Stimulated activated naive CD4-positive, alpha-beta T cell treated with Interleukin-2 at 50 U/mL for 16 hours (primary cell): ENCODE measurements at places on chromosomes 1 and 21.

GRCh38 chr1:12146343-12147112, 20.3 kb upstream of the TNFRSF1B start:
- no peak for DNase-seq

DNA sequence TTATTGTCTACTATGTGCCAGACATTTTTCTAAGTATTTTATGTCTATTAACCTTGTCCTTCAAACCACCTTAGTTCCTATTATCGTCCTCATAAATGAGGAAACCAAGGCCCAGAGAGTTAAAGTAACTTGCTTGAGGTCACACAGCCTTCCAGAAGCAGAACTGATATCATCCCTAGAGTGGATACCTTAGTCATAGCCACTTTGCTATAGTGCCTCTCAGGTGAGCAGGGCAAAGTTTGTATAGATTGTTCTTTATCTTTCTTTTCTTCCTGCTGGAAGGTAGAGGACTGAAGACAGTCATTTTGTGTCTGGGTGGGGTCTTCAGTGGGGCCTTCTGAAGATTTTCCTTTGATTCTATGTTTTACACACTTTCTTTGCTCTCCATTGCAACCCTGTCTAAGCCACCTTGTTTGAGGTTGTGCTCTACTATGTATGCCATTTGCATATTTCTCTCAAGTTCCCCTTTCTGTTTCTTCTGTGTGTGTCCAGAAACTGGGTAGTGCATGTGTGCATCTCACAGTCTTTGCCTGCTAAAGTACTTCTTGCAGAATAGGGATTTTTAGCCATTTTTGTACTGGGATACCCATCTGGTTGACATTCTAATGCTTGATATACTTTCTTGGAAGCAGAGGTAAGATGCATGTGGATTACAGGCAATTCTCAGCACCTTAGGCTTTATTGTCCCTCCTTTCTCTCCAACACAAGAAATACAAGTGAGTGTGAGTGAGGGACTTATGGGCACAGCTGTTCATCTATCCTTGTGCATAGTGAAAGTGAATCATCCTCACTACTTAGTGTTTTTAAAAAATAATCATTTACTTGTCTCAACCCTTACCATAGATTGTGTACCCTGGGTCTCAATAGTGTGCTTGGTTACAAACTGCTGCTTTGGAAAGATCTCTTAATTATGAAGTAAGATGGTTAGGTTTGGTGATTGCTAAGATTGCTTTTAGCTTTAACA, 207.6 kb upstream of the HMCN1 start:
- DNase-seq: no peak

GRCh38 chr1:35564884-35565741, 7.5 kb downstream of the NCDN start:
- DNase-seq: no peak

DNA sequence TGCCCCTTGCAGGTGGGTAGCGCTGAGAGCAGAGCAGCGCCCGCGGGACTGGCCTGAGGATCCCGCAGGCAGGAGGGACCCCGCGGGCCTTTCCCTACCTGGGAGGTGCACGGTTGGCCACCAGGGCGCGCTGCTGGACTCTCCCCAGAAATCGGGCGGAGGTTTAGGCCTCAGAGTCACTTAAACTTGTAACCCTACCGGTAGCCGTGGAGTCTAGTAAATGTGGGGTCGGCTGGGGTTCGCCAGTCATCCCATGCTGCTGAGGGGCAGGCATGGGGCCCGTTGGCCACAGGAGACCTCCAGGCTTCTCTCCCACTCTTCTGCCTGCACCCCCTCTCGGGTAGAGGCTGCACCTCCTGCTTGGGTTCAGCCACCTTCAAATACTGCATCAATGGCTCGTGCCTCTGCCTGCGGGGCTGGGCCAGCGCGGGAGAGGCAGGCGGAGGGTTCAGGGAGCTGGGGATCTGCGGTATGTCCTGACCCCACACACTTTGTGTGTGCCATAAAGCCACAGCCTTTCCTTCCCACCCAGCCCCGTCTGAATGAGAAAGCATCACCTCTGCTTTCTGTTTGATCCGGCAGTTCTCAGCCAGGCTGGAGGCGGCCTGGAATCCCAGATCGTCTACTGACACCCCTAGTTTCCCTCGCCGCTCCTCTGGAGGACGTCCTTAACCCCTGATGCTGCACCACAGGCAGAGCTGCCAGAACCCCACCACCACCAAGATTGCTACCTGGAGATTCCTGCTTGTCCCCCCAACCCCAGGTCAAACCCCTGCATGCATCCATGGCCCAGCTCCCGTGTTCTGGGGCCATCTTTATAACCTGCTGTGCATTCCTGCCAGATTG, 12.3 kb upstream of the GSTM4 start:
- DNase-seq: peak; percentile 80

- DNase-seq: no peak
Observed at GRCh38 chr1:195462646-195463045, 1145.6 kb downstream of the KCNT2 start.

- no peak for DNase-seq
Observed at GRCh38 chr1:89812992-89813391, 7.8 kb upstream of the LRRC8D start.

DNA sequence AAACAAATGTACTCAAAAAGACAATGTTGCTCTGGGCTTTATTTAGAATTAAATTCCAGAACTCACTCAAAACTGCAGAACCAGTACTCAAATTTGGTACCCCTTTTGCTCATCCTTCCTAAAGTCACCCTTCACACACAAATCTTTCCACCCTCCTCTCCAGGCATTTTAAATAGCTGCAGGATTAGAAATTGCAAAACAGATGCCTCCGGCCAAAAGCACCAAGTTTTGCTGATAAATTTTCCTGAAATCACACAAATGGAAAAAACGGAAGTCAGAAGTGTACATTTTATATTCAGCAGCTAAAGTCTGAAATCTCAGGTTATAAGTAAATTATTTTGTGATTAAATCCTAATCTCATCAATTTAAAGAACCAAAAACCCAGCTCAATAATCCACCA, 147.0 kb downstream of the NRIP1 start:
- DNase-seq: no peak

DNA sequence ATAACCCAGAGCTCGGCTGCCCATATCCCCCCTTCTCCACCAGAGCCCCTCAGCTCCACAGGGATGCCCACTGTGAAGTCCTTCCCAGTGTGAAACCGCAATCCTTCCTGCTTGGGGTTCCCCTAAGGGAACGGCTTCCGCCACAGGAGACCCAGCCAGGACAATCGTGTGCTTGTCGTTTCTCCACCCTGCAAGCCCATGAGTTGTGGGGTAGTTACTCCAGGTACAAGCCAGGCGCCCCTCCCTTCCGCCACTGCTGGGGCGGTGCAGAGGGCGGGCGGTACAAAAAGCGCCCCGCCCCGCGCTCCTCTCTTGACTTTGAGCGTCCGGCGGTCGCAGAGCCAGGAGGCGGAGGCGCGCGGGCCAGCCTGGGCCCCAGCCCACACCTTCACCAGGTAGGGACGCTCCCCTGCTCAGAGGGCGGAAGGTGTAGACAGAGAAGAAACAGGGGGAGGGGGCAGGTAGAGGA, at the start of gene TINAGL1:
Gene TINAGL1, plus strand, starts transcription at position 315 of the 469 bp plus-strand sequence. CDS start 634 bp downstream, outside the sequence.
- no peak for DNase-seq

DNA sequence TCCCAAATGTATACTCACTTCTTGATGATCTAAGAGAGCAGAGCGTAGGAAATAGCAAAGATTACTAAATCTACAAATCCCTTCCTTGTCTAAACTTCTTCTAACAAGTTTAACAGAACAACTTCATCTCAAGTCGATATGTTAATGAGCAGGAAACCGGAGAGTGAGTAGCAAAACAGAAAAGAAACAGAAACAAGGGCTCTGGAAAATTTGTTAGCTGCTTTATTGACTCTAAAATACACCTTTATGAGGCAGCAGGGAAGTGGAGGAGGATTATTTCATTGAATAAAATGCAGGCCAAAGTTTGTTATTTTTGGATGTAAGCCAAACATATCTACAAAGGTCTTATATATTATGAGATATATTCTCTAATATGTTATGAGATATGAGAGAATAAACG, 192.4 kb downstream of the LRRIQ3 start:
- DNase-seq: no peak

DNA sequence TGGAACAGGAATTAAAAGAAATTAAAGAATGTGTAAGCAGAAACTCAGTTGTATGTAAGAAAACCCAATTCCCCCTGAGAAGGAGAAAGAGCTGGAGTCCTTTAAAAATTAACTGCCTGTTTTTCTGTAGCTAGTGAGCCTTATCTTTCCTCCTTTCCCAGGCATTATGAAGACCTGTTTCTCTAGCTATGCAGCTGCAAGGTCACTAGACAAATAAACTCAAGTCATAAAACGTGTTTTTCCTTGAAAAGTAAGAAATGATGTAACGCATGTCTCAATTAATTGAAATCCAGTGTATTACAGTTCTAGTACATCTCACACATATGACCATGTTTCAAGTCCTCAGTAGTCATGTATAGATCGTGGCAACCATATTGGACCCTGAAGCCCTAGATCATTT, 5.3 kb downstream of the S100A12 start:
- DNase-seq: no peak

DNA sequence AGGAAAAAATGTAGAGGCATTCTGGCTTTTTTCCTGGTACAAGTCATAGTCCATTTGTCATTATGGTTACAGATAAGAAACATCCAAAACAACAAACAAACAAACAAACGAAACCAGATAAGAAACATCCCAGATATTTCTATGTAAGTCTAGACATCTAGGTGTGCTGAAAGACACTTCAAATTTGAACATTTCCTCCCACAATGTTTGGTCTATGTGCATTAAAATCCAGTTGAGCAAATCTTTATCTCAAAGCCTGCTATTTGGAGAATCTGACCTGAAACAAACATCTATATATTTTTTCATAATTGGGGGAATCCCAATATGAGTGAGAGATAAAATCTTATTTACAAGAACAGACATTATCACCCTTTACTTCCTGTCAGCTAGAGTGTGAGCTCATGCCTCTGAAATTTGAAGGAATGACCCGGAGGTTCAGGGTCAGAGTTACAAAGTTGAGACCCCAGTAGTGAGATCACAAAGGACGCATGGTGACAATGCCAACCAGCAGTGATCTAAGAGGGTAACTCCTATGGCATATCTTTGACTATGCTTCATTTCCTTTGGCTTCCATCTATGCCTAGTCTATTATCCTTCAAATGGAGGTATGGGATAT, 182.9 kb upstream of the ATP1B1 start:
- no peak for DNase-seq

- no peak for DNase-seq
Observed at GRCh38 chr1:30642391-30643120, 80.8 kb downstream of the MATN1 start.

GRCh38 chr1:183287191-183287675, 101.2 kb downstream of the LAMC2 start:
- no peak for DNase-seq

DNA sequence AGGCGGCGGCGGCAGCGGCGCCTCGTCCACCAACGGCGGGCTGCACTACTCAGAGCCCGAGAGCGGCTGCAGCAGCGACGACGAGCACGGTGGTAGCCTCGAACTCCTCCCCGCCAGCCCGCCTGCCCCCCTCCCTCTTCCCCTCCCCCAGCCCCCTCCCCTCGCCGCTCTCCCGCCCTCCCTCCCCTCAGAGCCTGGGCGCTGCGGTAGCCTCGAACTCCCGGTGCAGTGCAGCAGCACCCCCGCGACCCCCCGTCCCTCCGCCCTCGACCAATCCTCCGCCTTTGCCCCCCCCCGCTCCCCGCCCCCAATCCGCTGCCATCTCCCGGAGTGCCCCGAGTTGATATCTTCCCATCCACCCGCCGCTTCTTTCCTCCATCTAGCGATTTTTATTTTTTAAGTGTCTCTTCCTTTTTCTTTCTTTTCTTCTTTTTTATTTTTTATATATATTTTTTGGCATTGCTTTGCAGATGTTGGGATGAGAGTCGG, 516 bp downstream of the RCOR3 start:
- DNase-seq: peak; percentile 69

GRCh38 chr1:57824535-57824934, 400.7 kb upstream of the DAB1 start:
- DNase-seq: no peak

GRCh38 chr1:154809436-154810413, 60.4 kb downstream of the KCNN3 start:
- no peak for DNase-seq

DNA sequence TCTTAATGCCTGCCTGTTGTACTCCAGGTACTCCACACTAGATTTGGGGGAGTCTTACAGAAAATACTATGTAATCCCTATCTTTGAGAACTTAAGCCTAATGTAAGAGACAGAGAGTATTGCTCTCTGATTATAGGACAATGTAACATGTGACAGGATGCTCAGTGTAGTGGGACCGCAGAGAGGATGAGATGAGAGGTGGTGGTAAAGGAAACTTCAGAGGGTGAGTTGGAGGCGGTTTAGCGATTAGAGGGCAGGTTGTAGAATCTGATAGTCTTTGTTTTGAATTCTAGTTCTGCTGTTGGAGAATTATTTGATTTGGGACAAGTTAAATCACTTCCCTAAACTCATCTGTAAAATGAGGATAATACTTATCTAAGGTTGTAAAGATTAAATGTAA, 5.4 kb downstream of the SOAT1 start:
- no peak for DNase-seq

DNA sequence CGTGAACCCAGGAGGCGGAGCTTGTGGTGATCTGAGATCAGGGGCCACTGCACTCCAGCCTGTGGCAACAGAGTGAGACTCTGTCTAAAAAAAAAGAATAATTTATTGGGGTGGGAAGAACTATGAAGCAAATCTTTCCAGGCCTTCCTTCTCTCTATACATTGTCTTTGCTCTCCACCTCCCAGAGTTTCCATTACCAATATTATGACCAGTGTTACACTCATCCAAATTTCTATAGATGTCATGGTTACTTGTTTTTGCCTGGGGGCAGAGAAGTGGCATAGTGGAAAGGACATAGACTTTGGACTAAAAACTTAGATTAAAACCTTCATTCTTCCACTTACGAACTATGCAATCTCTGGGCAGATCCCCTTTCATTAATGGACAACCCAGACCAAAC, 10.1 kb downstream of the FASLG start:
- DNase-seq: no peak

DNA sequence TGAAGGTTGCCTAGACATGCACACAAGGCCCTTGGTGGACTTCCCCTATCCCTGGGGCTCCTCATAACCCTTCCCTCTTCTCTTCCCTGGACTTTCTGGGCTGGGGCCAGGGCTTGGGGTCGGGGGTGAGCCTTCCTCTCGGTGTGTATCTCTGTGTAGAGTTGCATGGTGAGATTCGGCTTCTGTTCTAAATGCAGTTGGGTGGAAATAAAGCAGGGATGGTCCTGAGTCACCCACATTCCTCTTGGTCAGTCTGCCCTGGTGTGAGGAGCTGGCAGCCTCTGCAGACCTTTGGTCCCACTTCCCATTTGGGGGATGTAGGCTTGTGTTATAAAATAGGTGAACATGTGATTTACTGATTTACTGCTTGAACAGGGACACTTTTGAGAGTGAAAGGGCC, 38.0 kb downstream of the ADARB1 start:
- DNase-seq: no peak

DNA sequence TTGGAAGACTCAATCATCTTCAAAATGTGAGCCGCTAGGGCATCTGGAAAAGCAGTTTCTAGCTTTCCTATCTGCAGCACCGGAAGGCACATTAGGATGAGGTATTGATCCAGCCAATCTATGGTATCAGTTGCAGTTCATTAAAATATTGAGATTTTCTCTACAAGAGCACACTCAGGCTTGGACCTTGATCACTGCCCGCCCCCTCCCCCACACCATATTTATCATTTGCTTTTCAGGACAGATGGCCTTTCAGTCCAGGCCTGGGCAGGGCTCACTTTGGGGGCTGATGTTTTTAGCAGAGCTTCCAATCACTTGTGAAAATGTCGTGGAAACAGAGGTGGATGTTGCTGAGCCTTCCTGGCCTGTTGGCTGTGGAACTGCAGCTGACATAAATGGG, 17.5 kb downstream of the LHX4 start:
- DNase-seq: no peak
